ENCODE measurements at places on chromosomes 7 and 10. TPM values are rescaled to one million over a fixed set of nuclear protein-coding genes. Genes with fewer than 3 reads are reported as not detected.

GRCh38 chr7:85802211-85802610 lies 615.4 kb upstream of the SEMA3D start:
- DNase-seq, result no peak

DNA sequence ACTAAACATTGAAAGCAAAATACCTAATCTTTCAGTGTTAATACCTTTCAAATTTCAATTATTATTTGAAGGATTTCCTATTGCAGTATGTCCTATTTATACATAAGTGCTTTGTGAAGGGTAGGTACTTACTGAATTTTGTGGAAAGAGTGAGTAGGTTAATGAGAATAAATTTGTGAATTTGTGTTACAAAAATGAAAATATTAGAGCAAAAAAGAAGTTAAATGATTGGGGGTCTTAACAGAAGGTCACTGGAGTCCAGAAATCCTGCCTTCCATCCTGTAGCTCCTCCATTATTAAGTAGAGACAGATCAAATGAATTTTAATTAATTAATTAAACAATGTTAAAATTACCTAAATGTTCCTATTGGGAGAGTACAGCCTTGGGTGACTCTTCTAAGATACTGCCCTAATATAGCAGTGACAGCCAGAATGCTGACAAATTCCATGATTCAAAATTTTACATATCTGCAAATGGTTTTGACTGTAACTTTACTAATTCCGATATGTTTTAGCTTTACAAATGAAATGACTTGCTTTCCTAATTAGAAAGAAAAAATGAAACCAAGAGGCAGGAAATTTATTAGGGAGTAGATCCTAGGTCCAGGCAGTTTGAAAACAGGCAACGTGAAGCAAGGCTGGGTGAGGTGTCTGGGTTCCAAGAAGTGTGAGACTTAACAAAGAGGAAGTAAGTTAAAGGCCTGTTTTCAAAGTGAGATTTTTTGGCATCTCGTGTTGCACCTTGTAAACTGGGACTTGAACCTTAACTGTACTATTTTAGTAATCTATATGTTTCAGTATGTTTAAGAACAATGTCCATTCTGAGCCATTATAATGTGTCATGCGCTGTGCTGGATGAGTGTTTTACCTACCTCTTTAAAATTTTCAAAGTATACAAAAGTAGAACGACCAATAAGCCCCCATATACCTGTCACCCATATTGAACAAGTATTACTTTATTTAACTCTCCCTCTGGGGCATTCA lies 1.5 kb downstream of the PIK3CG start:
- no peak for DNase-seq

GRCh38 chr10:3085785-3086567 lies 18.6 kb downstream of the PFKP start:
- no peak for DNase-seq

- DNase-seq, result no peak
These were observed 117.7 kb upstream of the CDK1 start for GRCh38 chr10:60660625-60661024.

- DNase-seq, result no peak
These were observed 694.1 kb downstream of the ANKRD7 start for GRCh38 chr7:118918556-118918955.

DNA sequence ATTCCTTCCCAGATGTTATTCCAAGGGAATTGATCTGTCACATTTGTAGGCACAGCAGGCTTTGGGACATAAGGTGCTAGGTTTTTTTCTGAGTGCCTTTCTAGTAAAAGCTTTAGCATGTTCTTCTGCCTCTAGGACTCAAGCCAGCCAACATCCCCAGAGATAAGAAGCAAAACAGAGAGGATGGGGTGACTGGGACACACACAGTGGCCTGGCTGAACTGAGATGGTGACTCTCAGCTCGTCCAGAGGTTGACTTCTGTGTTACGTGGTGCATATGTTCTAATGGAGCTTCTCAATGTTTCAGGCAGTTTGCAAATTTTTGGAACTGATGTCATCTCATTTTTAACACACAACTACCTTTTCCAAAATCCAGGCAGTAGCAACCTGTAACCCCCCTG lies 188.1 kb upstream of the CELF2 start:
- DNase-seq, result no peak

DNA sequence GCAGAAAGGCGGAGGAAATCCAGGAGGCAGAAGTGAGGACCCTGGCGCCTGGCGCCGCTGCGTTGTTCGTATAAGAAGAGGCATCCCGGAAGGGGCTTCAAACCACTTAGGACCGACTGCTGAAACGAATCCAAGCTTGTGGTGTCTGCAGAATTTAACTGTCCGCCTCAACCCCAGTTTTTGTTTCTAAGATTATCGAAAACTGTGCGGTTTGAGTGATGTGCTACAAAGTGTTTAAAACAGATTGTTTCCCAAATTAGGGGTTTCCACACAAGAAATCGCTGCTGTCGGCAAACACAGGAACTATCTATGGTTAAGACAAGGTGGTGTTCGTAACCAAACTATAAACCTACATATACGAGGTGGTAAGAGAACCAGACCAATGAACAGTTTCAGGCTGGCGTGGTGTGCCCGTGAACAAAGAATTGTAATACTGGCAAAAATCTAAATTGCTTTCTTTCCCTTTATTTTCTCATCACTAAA lies 835 bp upstream of the DGKI start:
- no peak for DNase-seq

DNA sequence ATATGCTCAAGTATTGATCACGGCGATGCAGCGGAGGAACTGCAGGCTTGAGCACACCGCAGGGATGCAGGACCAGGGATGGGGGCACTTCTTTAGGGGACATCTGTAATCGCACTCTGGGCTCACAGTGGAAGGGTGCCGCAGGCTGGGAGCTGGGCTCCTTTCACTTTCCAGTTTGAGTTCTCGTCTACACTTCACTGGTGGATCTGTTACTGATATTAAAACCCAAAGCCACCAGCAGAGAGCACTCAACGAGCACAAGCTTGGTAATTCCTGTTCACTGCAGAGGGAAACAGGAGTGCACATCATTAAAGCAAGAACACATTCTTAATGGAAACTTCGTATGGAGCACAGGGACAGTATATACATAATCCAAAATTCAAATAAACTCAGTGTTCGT lies 91.3 kb downstream of the PARD3 start:
- DNase-seq, result no peak

DNA sequence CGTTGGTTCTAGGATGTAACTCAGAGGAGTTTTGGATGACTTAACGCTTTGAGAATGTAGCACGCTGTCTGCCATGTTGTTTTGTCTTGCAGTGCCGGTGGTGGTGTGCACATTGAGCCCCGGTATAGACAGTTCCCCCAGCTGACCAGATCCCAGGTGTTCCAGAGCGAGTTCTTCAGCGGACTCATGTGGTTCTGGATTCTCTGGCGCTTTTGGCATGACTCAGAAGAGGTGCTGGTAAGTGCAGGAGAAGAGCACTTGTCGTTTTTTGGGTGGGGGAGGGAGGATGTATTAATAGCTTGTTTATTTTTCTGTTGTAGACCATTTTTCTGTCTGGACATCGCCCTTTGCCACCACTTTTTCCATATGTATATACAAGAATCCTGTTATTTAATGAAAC lies 6.3 kb downstream of the NDUFB2 start:
- no peak for DNase-seq

GRCh38 chr10:104036518-104037260 lies 49.0 kb downstream of the COL17A1 start:
- DNase-seq, result no peak

DNA sequence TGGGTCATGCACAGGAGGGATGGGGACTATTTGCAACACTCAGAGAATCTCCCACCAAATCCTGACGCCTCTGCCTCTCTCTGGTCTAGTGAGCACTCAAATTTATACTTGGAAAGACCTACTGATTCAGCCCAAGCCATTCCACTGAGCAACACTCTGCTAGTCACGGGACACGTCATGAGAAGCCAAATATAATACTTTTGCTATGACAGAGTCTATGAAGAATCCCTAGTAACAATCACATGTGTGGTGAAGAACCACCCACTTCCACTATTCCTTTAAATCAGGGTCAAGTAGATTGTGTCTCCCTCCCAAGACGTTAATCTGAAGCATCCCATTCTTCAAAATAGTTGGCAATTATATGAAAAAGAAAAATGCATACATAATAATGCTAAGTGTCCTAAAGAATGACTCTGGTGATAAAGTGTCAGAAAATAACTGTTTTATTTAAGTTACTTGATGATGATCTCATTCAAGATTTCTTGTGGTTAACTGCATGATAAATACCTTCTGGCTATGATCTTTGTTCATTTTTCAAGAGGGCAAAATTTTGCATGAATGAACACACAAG lies 28.5 kb downstream of the CHCHD3 start:
- DNase-seq, result no peak

DNA sequence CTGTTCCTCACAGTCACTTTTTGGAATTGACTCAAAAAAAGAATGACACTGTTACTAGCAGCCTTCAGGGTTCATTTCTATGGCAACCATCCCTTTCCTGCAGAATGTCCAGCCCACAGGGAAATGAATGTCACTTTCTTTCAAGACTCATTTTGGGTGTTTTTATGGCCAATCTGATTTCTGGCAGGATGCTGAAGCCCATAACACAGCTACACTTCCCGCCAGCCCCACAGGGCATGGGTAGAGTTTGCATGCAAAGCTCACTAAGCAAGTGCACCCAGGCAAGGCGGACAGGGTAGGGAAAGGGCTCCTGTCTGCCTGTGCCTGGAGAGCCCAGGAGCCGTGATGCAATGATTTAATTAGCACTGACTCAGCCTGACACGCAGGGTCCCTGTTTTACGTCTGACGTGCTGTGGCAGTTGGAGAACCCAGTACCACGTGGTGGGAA lies 26.1 kb upstream of the GPAM start:
- no peak for DNase-seq

DNA sequence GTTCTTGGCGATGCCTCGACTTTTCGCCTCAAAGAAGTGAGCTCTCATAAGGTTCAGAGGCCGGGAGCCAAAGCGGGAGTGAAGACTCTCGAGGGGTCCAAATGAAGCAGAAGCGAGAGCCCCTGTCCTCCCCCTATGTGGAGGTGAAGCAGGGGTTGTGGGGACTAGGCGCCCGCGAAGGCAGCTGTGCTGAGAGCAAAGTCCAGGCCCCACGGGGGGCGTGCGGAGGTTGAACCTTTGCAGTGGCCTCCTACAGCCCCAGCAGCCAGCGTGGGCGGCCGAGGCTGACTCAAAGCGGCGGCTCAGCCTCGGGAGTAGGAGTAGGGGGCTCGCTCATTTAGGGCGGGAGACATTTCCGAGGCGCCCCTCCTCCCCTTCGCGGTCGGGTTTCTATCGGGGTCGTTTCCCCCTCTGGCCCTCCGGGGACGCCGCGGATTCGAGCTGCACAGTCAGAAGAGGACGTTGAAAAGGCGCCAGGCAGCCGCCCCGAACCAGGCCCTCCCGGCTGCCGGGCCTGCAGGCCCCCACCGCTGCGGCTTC lies 553 bp upstream of the ADD3 start:
- DNase-seq, result no peak

DNA sequence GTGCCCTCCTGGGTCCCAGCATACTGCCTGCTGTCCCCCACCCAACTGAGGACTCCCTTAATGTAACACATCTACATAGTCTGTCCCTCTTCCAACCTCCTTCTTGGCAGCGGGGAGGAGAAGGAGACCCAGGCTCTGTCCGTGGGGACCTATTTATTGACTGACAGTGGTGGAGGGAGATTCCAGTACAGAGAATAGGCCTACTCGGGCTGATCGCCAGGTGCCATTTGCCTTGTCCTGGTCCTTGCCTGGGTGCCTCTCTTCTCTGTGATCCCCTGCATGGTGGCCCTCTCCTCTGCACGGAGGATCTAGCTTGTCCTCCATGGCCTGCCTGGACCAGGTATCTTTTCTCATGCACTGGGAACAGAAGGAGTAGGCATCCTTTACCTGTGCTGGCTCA lies 17.0 kb downstream of the GHRHR start:
- DNase-seq, result no peak

GRCh38 chr10:89363729-89364442 lies 14.0 kb upstream of the IFIT1B start:
- no peak for DNase-seq

DNA sequence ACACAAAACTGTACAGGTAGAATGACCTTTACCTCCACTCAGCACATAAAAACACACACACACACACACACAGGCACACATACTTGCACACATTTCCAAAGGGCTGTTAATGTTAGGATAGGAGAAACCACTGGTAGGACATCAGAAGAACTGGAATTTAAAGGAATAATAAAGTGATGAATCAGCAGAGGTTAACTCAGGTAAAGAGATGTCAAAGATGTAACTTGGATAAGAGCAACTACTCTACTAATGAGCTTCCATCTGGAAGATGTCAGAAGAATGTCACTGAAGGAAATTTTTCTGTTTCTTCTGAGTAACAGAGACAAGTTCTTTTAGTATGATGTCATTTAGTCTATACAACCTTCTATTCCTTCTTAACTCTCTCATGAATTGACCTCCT lies 26.4 kb upstream of the GPR37 start:
- no peak for DNase-seq

DNA sequence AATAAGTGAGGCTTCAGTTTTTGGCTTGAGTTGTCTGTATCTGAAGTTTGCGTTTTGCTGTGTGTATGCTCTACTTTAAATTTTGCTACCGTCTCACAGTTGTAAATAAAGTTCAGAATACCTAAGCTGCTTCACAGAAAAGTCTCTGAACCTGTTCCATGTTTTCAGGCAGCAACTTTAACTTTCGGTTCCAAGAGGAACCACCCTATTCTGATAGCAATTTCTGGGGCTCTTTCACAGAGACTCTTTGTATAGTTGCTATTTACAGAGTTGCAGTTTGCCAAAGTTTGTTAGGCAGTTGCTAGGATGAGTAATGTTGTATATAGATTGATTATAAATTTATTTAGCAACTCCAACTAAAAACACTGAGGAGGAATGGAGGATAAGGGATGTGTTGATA lies 5.7 kb downstream of the FAM221A start:
- no peak for DNase-seq

DNA sequence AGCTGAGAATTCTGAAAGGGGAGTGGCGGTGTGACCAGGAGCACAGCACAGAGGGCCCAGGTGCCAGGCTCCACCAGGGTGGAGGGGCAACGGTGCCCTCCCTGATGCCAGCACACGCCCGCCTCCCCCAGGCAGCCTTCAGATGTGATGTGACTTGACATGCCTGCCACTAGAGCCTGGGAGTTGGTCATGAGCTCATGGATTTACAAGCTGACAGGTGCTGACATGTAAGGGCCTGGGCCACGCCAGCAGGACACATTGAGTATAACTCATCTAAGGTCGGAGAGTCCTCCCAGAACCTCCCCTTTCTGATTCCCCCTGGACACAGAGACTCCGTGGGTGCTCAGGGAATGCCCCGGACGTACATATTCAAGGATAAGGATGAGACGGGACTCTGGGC lies 74.2 kb downstream of the LSM5 start:
- no peak for DNase-seq

The CRHR2 gene
- 0.16 TPM for total RNA-seq

The PTPRN2 gene
- 2.8 TPM for total RNA-seq

The MBL2 gene
- total RNA-seq, result not detected

The ZNF425 gene
- 4.9 TPM for total RNA-seq

The OR2A42 gene
- 0.42 TPM for total RNA-seq

The AGAP9 gene
- 7.6 TPM for total RNA-seq

The AKR1C4 gene
- not detected for total RNA-seq

The XPNPEP1 gene
- total RNA-seq, result 89.1 TPM

The GALNT17 gene
- total RNA-seq, result 27.0 TPM

The NFE2L3 gene
- 2.4 TPM for total RNA-seq

The EPC1 gene
- 116 TPM for total RNA-seq

The PPP1R17 gene
- total RNA-seq, result not detected

The BAIAP2L1 gene
- total RNA-seq, result 4.9 TPM

Measured in urinary bladder (tissue), 4 donors.